ENCODE measurements at places on chromosomes 1 and 21.
A peak's percentile ranks its signal among the peaks of the same experiment; 100 is the strongest.

DNA sequence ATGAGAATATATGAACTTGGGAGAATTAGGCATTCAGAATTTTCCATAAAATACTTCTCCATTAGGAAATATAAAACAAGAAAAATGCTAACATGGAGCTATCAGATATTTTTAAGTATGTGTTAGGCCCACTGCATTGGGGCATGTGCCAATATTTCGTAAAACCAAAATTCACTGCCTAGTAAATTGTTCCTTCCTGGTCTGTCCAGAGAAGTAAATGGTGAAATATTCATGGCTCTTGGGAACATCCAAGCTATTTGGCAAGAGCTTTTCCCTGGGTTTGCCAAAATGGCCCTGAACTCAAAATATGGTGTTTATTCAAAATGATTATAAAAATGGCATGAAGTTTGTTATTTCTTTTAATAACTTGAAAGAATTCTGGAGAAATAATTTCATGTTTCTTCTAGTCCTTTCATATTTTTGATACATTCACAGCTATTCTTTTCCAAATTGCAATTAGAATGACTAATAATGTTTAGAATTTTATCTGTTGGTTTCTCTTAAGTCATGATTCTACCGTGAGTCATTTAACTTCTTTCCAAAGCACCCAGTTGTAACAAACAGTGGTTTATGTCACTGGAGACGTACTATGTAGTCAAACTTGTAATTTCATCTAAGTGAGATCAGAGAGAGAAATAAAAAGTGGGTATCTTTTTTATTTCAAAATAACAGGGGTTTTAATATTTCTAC is 25.7 kb upstream of the SLC19A2 start:
- peak; percentile 73 for DNase-seq

DNA sequence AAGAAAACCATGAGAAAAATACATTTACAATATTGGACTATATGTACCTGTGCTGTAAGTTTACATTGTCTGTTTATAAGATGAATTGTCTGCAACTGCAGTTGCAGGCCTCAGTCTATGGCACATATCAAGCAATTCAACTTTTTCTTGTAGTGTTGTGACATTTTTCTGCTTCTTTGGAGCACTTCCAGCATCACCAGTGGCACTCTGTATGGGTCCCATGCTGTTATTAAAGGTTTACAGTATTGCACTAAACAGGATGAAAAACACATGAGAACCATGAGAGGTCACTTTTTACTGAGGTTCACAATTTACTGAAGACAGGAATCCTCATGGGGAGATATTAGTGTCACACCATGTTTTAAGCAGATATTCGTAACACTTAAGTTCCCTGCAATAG is 118.6 kb downstream of the GRIK1 start:
- no peak for DNase-seq

GRCh38 chr1:164560556-164560955 is 1.6 kb downstream of the PBX1 start:
- DNase-seq, result no peak

GRCh38 chr1:68149110-68149798 is 83.1 kb downstream of the WLS start:
- DNase-seq, result no peak

DNA sequence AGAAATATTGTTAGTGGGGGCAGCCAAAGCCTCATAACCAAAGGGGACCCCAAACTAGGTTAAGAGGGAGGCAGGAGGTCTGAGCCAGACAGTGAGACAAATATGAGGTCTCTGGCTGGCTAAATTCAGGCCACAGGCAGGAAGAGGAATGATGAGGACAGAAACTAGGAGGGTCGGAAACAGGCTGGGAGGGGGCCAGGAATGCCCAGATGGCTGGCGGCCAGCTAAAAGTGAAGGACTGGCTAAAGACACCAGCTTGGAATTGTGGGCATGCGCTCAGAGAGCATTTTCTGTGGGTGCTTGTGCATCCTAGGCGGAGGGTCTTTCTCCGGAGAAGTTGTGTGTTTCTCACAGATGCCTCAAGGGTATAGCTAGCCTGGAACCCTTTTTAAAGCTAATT is 77.0 kb downstream of the PGM1 start:
- DNase-seq, result no peak

DNA sequence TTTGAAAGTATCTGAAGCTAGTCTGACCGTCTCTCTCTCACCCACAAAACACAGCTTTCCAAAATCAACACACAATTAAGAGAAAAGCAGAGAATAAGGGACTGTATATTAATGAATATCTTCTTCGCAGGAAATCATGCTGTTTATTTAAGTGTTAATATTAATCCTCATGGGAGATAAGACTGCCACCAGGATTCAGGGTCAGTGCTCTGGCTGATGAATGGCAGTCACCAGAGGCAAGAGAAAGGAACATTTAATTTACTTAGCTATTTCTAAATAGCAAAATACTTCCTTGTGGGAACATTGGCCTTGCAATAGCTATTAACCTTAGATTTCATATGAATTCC is 2.2 kb downstream of the SCYL3 start:
- DNase-seq, result no peak

DNA sequence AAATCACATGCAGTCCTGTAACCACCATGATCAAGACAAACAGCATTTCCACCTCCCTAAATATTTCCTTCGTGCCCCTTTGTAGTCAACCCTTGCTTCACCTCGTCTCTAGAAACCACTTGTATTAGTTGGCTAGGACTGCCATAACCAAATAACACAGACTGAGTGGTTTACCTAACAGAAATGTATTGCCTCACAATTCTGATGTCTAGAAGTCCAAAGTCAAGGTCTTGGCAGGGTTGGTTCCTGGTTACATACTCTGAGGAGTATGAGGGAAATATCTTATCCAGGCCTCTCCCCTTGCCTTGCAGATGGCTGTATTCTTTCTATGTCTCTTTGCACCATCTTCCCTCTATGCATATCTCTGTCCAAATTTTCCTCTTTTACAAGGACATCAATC is 23.3 kb upstream of the FRRS1 start:
- DNase-seq, result no peak

DNA sequence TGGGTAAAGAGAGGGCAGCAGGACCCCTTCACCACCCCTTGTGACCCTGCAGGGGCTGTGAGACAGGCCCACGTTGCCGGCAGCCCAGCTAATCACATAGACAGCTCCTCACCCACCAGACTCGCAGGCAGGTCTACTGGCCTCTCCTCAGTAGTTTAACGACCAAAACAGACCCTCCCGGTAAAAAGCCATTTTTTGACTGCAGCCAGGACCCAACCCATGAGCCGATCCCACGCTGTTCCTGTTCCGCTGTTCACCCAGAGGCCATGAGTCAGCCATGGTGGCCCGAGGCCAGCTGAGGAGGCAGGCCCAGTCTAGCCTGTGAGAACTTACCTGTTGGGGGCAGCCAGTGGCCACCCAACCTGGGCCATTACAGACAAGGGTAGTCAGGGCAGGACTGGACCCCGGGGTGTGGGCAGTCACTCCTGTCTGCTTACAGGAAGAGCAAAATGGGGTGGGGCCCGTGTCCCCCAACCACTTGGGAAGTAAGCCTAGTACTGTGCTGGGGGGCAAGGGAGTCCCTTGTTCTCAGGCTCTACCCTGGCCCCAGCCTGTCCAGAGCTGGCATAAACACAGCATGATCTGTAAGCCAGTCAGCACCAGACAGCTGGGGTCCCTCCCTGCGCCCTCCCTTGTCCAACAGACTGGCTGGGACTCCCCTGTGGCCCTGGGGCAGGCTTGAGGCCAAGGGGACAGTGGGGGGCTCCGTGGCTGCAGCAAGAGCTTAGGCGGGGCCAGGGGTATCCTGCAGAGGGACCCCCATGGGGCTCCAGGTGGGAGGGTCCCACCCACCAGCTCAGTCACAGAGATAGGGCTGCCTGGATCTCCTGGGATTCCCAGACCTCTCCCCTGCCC is 61.9 kb downstream of the WNT9A start:
- DNase-seq, result peak; percentile 65

DNA sequence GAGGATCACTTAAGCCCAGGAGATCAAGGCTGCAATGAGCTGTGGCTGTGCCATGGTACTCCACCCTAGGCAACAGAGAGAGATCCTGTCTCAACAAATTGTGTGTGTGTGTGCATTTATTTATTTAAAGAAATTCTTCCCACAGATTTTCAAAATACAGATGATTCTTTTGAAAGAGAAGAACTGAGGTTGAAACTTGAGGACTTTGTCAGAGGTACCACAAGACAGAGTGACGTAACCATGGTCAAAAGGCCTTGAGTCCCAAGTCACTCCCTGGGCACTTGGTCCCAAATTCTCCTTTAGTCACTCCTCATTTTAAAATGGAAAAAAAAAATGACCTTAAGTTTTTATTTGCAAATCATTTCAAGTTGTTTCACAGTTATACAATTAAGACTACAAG is 57.4 kb downstream of the TIAM1 start:
- DNase-seq, result no peak

- no peak for DNase-seq
These were observed 11.5 kb upstream of the LRRC8B start for GRCh38 chr1:89512996-89513720.

All from tibial nerve (tissue), 4 donors.